ENCODE measurements at places on chromosomes 1 and 21. TPM values are rescaled to one million over a fixed set of nuclear protein-coding genes. Genes with fewer than 3 reads are reported as not detected.

DNA sequence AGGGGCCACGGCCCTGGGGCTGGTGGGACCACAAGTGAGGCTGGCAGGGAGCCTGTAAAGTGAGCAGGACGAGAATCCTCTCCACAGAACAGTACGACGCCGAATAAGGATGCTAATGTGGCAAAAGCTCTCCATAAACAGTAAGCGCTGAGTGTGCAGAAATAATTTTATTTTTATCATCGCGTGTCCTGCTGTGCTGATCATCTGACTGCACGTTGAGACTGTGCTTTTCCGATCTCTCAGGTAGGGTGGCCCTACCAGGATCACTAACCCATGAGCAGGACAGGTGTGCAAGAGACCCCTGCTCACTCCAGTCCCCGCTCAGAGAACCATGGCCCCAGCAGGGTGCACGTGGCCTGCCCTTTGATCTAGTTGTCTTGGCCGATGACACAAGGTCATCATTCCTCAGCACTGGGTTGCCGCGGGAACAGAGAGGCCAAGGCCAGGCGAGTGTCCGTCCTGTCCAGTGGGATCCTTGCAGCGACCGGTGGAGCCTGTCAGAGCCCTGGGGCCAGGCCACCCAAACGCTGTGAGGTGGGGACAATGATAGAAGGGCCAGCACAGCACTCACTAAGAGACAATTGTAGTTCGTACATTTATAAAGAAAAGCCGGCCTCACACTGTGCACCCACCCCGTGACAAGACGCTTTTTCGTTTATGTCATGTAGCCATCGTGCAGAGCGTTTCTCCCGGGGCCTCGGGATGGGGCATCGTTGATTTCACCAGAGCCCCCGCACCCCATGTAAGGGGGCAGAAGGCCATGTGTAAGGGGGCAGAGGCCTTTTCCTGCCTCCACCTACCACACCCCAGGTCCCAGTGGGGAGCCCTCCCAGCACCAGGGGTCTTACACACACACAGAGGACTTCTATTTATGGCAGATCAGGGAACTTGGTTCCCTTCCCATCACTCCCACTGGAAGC is 52.7 kb upstream of the ADARB1 start:
- DNase-seq, result peak; percentile 71

DNA sequence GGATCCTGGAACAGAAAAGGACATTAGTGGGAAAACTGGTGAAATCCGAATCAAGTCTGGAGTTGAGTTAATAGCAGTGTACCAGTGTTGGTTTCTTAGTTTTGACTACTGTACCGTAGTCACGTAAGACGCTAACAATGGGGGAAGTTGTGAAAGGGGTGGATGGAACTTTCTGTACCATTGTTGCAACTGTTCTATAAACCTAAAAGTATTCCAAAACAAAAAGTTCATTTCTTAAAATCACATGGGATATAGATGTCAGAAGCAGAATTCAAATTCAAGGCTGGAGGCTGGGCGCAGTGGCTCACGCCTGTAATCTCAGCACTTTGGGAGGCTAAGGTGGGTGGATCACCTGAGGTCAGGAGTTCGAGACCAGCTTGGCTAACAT is 16.9 kb downstream of the ARHGEF19 start:
- DNase-seq, result no peak

DNA sequence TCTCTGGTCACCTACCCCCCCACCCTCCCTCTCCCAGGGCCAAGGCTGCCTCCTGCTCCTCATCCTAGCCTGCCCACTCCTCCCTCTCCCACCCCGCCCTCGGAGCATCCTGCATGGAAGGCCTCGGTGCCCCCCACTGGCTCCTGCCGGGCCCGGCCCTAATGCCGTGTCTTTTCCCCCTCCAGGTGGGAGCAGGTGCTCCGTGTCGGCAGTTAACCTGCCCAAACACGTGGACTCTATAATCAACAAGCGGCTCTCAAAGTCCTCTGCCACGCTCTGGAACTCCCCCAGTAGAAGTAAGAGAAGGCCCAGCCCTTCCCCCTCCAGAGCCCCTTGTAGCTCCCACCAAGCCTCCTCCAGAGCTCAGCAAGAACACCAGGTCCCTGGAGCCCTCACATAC is 18.8 kb downstream of the MAP7D1 start:
- DNase-seq, result no peak

- DNase-seq, result no peak
Observed at GRCh38 chr1:159483501-159483900, 44.0 kb downstream of the OR10J1 start.

- peak; percentile 65 for DNase-seq
Observed at GRCh38 chr21:43372663-43373361, 54.1 kb downstream of the SIK1 start.

The MROH9 gene
- total RNA-seq, result not detected

The DCST1 gene
- not detected for total RNA-seq

The PPIAL4G gene
- not detected for total RNA-seq

The MPZ gene
- total RNA-seq, result 0.45 TPM

The PMVK gene
- total RNA-seq, result 31.6 TPM

The CFHR4 gene
- not detected for total RNA-seq

The NHLH1 gene
- total RNA-seq, result 0.18 TPM

The RBBP5 gene
- 12.4 TPM for total RNA-seq
